ENCODE measurements at places on chromosomes 4 and X. TPM values are rescaled to one million over a fixed set of nuclear protein-coding genes. Genes with fewer than 3 reads are reported as not detected.

GRCh38 chrX:38989076-38989475, 187.8 kb downstream of the MID1IP1 start:
- no peak for DNase-seq

Gene GAGE12H
- not detected for total RNA-seq

- DNase-seq: no peak
Measured at GRCh38 chr4:153191795-153192363, 12.4 kb upstream of the TRIM2 start.

Gene SLC16A2
- 5.0 TPM for total RNA-seq

Gene MAGEB1
- total RNA-seq: not detected

Data from kidney epithelial cell (primary cell).